Heart left ventricle (tissue), 16 donors: ENCODE measurements at places on chromosomes 5 and 9. TPM values are rescaled to one million over a fixed set of nuclear protein-coding genes. Genes with fewer than 3 reads are reported as not detected.
A peak's percentile ranks its signal among the peaks of the same experiment; 100 is the strongest.

GRCh38 chr9:126389992-126390391, 63.4 kb downstream of the MVB12B start:
- no peak for DNase-seq

DNA sequence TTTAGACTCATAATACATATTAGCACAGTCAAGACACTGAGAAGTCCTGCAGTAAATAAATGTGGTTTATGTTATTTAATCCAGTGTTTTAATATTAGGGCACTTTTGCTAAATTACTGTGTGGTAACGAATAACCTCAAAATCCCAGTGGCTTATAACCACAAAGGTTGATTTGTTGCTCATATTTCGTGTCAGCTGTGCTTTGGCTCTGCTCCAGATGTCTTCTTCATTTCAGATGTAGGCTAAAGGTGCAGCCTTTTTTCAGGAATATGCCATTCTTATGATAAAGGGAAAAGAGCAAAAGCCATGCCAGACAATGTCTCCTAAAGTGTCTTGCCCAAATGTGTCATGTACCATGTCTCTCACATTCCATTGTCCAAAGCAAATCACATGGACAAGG, 144.8 kb downstream of the BRINP1 start:
- DNase-seq = no peak

- DNase-seq = no peak
These were observed 299.4 kb downstream of the PARP8 start for GRCh38 chr5:50965654-50966375.

GRCh38 chr5:10330511-10331230, 22.8 kb upstream of the MARCHF6 start:
- no peak for DNase-seq

DNA sequence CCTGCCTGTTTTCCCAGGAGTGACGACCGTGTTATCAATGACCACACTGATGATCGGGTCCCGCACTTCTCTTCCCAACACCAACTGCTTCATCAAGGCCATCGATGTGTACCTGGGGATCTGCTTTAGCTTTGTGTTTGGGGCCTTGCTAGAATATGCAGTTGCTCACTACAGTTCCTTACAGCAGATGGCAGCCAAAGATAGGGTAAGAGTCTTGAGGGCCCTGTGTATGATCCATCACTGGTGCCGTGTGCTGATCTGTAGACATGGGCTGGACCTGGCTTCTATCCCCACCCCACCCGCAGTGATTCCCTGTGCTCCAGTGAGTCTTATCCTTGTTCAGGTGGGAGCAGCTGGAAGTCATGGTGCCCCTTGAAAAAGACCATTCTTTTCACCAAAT, 26.0 kb downstream of the GABRP start:
- DNase-seq = no peak

GRCh38 chr9:129182625-129183494, 4.8 kb upstream of the IER5L start:
- DNase-seq = peak; percentile 53

DNA sequence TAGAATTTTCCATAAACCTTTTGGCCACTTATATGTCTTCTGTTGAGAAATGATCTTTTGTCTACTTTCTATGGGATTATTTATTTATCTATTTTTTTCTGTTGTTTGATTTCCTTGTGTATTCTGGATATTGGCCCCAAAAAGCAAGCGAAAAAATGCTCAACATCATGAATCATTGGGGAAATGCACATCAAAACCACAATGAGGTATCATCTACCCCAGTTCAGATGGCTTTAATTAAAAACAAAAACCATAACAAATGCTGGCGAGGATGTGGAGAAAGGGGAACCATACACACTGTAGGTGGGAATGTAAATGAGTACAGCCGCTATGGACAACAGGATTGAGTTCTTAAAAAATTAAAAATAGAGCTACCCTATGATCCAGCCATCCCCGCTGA, 125.0 kb upstream of the LPCAT1 start:
- no peak for DNase-seq

DNA sequence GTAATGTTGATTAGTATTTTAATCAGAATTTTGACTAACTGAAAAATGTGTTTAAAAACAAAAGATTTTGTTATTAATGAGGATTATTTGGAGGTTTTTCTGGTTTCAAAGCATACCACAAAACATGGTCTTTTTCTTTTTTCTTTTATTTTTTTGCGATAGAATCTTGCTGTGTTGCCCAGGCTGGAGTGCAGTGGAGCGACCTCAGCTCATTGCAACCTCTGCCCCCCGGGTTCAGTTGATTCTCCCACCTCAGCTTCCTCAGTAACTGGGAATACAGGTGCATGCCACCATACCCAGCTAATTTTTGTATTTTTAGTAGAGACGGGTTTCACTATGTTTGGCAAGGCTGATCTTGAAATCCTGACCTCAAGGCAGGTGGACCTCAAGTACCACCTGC, 24.1 kb downstream of the SREK1 start:
- DNase-seq = no peak

- no peak for DNase-seq
These were observed 21.7 kb downstream of the HBEGF start for GRCh38 chr5:140324617-140325241.

- no peak for DNase-seq
These were observed 56.1 kb downstream of the MED27 start for GRCh38 chr9:132023419-132024180.

DNA sequence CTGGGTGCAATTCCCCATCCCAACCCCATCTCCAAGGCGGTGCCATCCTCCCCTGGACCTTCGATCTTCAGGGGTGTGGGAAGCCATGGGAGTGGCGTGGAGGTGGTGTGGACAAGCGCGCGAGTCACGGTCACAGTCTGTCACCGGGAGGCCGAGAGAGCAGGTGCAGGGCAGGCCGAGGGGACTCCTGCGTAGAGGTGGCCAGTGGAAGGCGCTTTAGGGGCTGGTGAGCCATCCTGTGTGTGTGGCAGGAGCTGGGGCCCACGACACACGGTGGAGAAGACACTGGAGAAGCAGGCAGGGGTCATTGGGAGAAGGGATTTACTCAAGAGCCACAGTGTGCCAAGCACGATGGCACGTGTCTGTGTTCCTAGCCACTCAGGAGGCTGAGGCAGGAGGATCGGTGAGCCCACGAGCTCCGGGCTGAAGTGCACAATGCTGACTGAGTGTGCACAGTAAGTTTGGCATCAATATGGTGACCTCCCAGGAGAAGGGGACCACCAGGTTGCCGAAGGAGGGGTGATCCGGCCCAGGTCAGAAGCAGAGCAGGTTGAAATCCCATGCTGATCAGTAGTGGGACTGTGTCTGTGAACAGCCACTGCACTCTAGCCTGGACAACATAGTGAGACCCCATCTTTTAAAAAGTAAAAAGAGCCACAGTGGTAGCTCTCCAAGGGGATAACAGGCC, 145.1 kb upstream of the PHYKPL start:
- no peak for DNase-seq

DNA sequence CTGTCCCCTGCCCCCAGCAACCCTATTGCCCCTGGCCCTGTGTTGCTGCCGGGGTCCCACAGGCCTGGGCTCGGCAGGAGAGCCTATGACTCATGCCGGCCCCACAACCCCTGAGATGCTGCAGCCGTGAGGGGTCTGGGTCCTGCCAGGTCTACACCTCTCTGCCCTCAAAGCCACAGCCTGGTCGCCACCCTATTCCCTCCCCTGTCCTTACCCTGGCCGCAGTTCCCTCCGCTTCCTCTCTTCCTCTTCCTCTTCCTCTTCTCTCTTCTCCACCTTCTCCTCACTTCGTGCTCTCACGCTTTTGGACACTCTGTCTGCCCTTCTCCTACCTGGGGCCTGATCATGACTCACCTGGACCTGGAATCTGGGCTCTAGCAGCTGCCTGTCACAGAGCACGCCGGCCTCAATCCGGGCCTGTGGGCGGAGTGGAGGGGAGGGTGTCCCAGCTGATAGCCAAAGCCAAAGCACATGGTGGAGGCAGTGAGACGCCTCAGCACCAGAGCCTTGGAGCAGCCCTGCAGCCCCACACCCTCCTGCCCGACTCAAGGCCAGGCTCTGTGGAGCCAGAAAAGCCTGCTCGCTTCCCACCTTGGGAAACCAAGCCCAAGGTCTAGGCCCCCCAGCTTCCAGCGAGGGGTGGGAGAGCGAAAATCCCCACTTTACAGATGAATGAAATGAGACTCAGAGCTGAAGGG, 26.8 kb upstream of the CSF1R start:
- DNase-seq = peak; percentile 62

GRCh38 chr5:82986404-82986803, 90.8 kb downstream of the TMEM167A start:
- DNase-seq = no peak

GRCh38 chr5:25458628-25459027, 813.9 kb upstream of the CDH10 start:
- no peak for DNase-seq

DNA sequence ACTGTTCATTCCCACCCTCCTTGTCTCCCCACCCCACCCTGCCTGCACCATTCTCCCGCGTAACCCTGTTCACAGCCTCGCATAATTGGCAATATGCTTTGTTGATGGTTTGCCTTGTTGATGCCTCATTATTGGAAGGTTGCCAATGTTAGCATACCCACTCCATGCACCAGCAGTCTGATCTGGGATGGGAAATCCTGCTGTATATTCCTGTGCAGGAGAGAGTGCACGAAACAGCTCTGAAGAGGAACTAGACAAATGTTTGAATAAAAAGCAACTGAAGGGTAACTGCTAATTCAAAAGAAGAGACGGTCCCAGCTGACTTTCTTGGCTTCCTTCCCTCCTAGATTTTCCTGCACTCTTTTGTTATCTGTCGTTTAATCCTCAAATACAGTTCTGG, 271.7 kb upstream of the TLE4 start:
- DNase-seq = no peak

DNA sequence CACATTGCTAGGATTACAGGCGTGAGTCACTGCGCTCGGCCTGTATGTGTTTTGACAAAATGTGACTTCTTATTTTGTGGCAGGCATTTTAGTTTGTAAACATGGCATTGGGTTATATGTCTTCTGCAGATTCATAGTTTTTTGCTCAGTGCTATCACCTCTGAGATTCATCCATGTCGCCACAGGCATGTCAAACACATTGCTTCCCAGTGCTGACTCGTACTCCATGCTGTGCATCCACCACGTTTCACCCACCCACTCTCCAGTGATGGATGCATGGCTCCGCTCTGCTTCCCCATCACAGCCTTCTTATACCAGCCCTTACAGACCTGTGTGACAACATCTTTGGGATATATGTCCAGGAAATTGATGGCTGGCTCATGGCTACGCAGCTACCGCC, 158.8 kb downstream of the GAS1 start:
- DNase-seq = no peak

- DNase-seq = peak; percentile 65
These were observed 20.4 kb downstream of the GNPDA1 start for GRCh38 chr5:141992349-141992963.

DNA sequence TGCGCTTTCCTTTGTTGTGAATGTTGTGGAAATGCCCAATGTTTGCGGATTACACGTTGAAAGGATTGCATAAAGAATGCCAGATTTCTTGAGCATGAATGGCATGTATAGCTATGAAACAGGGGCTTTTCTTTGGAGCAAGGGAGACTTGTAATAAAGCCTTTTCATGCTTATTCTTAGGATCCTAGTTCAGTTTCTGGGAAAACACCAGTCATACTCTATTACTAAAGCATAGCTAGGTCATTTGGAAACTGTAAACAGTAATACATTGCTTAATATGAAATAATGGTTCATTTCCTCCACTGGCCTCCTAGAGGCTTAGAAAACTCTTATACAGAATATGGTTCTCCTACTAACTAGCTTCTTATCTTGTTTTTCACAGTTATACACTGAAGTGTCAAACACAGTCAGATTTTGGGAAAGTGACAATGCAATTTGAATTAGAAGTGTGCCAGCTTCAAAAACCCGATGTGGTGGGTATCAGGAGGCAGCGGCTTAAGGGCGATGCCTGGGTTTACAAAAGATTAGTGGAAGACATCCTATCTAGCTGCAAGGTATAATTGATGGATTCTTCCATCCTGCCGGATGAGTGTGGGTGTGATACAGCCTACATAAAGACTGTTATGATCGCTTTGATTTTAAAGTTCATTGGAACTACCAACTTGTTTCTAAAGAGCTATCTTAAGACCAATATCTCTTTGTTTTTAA, 104.2 kb downstream of the MELK start:
- no peak for DNase-seq

GRCh38 chr9:23556459-23556858, 269.6 kb downstream of the ELAVL2 start:
- DNase-seq = no peak

- DNase-seq = no peak
These were observed 114.8 kb upstream of the ANKH start for GRCh38 chr5:14986413-14986812.

DNA sequence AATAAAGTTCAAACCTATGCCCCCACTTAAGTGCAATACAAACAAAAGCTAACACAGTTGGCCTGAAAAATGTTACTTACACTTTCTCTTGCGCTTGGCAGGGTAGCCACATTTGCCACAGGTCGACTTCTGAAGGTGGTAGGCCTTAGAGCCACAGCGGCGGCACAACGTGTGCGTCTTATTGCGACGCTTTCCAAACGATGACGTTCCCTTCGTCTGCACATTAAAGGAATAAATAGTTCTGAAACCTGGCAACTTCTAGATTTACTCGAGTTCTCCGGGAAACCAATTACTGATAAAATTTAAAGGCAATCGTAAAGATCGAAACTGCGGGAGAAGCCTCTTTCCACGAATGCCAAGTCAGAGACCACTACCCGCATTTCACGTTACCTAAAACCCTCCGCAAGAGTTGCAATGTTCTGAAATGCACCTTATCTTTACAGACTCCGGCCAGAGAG, 602 bp downstream of the RPL37 start:
- no peak for DNase-seq

- DNase-seq = no peak
These were observed 23.7 kb upstream of the UBAP2 start for GRCh38 chr9:34072410-34072809.

Gene UBE2QL1
- total RNA-seq = 11.6 TPM

Gene NPR3
- 104 TPM for total RNA-seq

Gene ROR2
- total RNA-seq = 0.49 TPM

Gene SVEP1
- 34.4 TPM for total RNA-seq

Gene LRRC19
- not detected for total RNA-seq

Gene PLAC8L1
- not detected for total RNA-seq

Gene FGF18
- total RNA-seq = 7.1 TPM

Gene FOXD4
- not detected for total RNA-seq

Gene GIN1
- 11.2 TPM for total RNA-seq

Gene SH3TC2
- total RNA-seq = 9.5 TPM

Gene IFNE
- total RNA-seq = 0.68 TPM
